ENCODE measurements at places on chromosomes 6 and 20. TPM values are rescaled to one million over a fixed set of nuclear protein-coding genes. Genes with fewer than 3 reads are reported as not detected.

GRCh38 chr20:9503526-9504245 lies 10.7 kb upstream of the LAMP5 start:
- DNase-seq: no peak

The SMAP1 gene
- 16.5 TPM for polyA plus RNA-seq

The SEL1L2 gene
- polyA plus RNA-seq: not detected

DNA sequence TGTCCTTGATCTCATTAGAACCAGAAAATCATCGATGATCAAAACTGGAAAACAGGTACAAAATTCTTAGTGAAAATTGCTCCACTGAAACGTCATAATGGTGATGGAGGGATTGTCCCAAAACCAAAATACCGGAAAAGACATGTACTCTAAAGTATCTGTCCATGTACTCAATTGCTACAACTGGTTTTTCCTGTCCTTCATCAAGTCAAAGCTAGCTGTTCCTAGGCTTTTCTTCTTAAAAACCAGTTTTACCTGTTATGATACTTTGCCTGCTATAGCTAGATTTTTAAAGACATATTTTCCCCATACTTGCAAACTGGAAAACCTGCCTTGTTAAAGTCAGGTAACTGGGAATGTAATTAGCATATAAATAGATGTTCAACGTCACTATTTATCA lies 50.5 kb upstream of the LRRC1 start:
- no peak for DNase-seq

- DNase-seq: no peak
Observed at GRCh38 chr20:38228436-38228835, 32.1 kb downstream of the KIAA1755 start.
